CD4-positive, alpha-beta T cell treated with Interleukin-2 at 100 ng/mL for 4 hours (primary cell): ENCODE measurements at places on chromosomes 6 and 20.

GRCh38 chr20:4041748-4042411, 26.5 kb upstream of the RNF24 start:
- DNase-seq, result no peak

DNA sequence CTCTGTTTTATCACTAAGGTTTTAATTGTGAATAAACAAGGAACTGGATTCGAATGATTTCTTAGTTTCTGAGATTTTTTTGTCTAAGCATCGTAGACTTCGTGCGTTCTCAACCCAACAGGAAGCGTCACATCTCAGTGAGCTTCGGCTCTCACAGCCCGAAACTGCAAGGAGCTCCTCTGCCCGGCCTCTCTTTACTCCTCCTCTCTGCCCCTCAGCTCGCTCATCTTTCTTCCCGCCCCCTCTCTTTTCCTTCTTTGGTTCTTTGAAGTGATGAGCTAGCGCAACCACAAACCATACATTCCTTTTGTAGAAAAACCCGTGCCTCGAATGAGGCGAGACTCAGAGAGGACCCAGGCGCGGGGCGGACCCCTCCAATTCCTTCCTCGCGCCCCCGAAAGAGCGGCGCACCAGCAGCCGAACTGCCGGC, 480 bp upstream of the NT5E start:
- DNase-seq, result peak; percentile 21

DNA sequence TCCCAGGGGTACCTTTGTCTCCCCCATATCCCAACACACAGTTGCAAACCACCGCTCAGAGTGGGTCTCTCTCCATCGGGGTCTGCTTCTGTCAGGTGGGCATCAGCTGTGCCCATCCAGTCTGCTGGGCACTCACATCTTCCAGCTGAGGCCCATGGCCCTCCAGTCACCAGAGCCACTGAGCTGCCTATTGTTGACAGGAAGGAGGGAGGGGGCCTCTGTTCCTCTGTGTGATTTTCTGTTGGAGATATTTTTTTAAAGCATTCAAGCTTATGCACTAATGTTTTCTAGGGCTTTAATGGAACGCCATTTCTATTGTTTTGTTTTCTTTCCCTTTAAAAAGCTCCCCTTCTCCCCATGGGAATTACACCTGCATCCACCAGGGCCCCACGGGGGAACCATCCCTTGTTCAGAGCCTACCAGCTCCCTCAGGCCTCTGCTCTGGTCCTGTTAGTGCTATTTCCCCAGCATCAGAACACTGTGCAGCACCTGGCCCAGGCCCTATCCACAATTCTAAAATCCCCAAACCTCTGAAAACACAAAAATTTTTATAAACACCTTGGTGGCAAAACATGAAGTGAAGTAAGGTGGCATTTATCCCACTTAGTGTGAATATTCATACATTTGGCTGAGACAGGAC, 326.2 kb downstream of the CD83 start:
- no peak for DNase-seq

GRCh38 chr20:62048821-62049291, 16.8 kb downstream of the TAF4 start:
- no peak for DNase-seq

DNA sequence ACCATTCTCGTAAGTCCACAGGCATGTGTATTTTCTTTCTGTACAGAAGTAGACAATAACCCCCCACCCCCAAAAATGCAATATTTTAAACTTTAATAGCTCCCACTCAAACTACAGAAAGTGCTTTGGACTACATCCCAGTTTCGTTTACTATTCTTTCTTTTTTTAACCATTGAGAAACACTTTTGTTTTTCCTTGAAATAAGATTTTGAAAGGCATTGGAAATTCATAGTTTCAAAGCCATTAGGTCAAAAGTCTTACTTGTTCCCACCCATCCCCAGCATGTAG, 140.0 kb downstream of the KIF16B start:
- DNase-seq, result no peak

GRCh38 chr20:45834797-45835161, 1.2 kb downstream of the SNX21 start:
- DNase-seq, result no peak

DNA sequence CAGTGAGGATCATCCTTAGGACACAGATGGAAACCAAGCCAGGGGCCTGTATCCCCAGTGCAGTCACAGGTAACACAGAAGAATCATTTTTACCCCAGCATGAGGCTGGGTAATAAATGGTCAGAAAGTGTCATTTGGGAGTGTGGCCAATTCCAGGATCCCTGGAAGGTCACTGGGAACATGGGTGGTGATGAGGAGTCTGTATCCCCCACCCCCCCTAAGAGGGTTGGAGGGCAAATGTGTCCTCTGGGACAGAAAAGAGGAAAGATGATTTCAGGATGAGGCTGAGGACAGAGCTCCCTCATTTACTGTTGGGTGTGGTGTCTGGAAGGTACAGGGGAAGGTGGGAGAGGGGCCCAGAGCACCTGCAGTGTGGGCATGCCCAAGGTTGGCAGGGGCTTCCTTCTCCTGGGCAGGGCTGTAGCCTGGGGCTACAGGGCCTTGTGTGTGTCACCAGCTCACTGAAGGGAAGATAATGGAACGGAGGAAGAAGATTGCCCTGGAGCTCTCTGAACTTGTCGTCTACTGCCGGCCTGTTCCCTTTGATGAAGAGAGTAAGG, 34.5 kb downstream of the PLCG1 start:
- DNase-seq, result no peak

DNA sequence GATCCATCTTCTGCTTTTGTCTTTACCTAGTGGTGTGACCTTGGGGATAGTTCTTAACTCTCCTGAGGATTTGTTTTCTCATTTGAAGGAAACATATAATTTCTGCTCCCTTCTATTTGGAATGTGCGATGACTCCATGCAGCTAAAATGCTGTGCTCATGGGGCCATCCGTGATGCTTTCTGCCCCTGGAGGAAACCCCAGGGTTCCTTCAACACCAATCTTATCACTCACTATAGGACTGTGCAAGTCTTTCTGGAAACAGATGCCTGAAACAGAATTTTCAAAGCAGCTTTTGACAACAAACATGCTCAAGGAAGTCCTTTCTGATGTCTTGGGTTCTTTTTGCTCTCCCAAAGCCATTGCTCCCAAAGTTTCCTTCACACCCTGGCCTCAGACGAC, 128.8 kb upstream of the GGTLC1 start:
- no peak for DNase-seq

DNA sequence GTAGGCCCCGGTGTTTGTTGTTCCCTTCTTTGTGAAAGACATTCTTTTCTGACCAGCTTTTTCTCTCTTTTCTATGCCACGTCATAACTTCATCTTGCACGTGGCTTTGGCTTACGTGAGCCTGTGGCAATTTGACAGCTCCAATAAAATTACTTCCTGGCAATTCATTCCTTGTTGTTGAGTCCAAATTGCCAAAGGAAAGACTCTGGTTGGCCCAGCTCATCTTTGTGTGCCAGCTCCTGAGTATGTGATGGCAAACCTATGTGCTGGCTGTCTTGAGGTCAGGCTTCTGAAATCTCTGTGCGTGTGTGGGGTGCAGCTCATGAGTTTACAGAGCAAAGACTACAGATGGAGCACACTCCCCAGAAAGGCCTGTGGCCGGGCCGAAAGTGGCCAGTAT, 272.5 kb upstream of the SGK1 start:
- DNase-seq, result no peak

DNA sequence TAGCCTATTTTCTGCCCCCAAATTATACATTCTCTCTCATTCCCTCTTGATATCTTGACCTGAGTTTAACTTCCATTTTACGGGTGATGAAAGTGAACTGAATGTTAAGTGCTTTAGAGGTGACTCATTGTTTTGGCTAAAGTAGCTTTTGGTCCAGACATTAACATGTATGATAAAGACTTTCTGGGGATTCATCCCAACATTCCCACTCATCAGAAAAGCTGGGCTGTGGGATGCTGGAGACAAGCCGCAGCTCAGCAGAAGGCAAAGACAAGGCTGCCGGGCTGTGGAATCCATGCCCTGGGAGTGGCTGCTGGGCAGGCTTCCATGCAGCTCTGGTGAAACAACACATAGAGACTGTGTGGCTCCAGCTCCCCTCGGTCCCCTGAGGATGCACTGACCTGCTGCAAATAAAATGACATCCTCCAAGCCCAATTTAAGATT, 89.9 kb upstream of the SYNDIG1 start:
- no peak for DNase-seq

DNA sequence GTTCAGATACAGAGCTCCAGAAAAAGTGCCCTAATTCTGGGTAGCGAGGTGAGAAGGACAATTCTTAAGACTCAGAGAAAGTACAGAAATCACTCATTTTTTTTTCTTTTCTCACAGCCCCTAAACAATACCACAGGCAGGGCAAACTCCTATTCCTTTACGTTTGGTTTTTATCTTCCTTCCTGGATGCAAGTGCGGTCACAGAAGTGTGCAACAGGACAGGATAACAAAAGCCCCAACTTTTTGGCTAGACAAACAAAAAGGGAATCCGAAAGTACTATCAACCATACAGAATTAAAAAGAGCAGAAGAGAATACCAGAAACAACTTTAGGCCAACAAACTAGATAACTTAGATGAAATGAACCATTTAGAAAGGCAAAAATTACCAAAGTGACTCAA, 18.4 kb upstream of the BEND6 start:
- no peak for DNase-seq

DNA sequence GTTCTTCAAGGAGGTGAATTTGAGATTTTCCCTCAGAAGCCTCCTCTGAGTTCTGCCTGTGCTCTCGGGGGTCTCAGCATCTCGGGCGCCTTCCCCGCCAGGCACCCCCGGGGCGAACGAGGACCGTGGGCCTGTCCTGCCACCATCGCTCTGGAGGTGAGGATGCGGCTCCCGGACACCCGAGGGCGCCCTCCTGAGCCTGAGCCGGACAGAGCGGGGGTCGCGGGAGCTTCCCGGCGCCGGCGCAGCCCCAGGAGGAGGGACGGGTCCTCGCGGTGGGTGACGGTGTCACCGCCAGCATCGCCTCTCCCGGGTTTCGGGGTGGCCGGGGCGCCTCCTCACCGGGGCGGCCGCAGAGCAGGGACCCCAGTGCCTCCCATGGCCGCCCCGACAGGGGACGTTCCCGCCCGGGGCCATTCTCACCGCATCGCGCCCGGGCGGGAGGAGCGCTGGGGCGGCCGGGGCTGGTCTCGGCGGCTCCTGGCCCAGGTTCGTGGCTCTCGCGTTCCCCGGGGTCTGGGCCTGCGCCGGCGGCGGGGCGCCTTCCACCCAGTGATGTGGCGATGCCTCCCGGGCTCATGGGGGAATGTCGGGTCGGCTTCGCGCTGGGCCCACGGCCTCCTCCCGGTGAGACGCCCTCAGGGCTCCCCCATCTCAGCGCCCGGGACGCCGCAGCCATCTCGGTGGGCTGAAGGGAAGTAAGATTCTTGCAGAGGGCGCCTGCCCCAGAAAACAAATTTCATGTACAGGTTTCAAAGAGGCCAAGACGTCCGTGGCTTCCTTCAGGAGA, 210.5 kb downstream of the ERMARD start:
- no peak for DNase-seq

DNA sequence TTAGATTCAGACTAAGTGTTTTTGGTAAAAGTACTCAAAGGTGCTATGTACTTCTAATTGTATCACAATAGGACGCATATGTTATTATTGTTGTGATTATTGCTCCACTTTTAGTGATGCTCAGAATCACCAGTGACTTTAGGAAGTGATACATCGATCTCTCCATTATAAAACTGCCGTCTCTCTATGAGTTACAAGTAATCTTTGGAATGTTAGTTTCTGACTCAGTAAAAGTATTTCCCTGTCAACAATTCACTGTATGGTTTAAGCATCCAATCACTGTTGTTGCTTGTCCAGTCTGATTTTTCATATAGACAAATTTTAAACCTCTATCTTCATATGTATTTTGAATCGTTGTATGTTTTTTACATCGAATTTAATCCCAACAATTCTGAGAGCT, 9.4 kb downstream of the DCBLD1 start:
- no peak for DNase-seq

- no peak for DNase-seq
Observed at GRCh38 chr6:82211326-82211725, 36.2 kb downstream of the IBTK start.

GRCh38 chr6:52125139-52125538, 37.7 kb upstream of the PKHD1 start:
- DNase-seq, result no peak

- no peak for DNase-seq
Observed at GRCh38 chr6:33453393-33454008, 875 bp upstream of the ZBTB9 start.

DNA sequence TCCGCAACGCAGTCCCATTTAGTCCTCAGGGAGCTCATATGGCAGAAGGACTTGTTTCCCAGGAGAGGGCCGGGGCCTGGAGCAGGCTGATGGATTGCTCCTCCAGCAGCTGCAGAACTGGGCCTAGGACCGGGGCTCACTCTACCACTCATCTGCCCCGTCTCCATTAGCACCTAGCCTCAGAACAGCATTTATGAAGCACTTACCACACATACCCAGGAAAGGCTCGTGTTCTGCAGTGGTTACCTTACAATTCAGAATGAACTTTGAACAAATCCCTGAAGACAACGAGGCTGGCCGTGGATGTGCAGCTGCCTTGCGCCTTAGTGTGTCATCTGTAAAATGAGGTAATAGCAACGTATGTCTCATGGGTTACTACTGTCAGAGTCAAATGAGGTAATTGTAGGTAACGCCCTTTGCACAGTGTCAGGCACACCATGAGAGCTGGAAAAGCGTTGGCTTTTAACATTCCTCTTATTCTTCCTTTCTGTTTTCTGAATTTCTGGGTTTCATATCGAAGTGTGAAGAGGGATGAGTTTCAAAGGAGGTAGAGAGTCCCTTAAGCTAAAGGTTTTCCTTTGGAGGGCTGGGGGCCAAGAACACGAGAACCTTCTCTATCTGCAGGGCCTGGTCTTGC, 46.3 kb upstream of the CD93 start:
- no peak for DNase-seq

DNA sequence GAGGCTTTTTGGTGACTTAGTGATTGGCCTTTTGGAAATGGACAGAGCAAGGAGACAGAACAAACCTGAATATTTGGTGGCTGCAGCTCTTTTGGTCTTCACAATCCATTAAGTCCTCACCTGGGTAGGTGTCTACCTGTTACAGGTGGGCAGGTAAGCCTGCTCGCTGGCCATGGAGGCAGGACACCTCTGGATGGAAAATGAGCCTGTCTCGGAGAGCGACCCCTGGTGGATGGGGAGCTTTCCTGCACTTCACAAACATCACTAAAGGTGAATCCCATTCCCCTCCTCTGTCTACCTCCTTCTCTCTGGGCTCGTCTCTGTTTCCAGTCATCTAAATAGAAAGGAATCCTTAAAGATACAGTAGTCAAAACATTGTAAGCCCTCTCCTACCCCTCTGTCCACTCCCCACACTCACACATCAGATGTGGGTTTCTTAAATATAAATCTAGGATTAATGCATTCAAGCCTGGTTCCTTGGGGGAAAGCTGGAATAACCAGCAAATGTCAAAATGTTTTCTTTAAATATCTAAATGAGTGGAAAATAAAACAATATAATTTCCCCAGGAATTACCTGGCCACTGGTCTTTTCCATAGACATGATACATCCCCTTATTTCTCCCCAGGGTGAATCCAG, 304.9 kb downstream of the CDH26 start:
- DNase-seq, result peak; percentile 49

- DNase-seq, result no peak
Observed at GRCh38 chr6:90936286-90936685, 349.4 kb upstream of the MAP3K7 start.
